ENCODE measurements at places on chromosomes 1 and 21.

- no peak for DNase-seq
These were observed 208.7 kb downstream of the FGGY start for GRCh38 chr1:59505596-59506028.

- no peak for DNase-seq
These were observed 19.5 kb upstream of the IGSF21 start for GRCh38 chr1:18088077-18088594.

DNA sequence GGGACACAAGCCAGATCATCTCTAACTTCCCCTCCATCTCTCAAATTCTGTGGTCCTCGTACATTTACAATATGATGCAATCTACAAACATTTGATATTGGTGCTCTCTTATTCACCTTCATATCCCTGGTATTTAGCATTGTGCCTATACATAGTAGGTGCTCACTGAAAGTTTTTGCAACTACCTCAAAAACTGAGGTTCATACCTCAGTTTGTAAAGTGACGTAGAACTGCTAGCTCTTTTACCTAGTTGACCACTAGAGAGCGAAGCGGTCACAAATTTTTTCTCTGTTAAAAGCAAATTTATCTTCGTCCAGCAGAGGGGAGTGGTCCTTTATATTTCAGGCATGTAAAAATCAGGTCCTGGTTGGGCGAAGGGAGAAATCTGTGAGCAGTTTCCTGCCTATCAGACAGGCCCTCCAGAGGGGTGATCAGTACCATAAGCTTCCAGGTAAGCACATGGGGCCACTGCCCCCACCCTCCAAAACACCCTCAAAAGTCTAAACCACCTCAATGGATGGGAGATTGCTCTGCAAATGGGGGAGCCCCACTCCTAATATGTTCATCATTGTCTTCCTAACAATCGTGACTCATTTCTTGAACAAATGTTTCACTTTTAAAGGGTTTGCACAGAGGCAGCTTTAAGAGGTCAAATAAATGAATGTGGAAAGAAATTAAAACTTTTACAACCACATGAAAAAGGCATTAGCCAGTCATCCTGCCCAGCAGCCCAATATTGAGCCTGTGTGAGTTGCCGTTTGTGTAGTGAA, 10.6 kb upstream of the HLCS start:
- DNase-seq, result peak; percentile 88

DNA sequence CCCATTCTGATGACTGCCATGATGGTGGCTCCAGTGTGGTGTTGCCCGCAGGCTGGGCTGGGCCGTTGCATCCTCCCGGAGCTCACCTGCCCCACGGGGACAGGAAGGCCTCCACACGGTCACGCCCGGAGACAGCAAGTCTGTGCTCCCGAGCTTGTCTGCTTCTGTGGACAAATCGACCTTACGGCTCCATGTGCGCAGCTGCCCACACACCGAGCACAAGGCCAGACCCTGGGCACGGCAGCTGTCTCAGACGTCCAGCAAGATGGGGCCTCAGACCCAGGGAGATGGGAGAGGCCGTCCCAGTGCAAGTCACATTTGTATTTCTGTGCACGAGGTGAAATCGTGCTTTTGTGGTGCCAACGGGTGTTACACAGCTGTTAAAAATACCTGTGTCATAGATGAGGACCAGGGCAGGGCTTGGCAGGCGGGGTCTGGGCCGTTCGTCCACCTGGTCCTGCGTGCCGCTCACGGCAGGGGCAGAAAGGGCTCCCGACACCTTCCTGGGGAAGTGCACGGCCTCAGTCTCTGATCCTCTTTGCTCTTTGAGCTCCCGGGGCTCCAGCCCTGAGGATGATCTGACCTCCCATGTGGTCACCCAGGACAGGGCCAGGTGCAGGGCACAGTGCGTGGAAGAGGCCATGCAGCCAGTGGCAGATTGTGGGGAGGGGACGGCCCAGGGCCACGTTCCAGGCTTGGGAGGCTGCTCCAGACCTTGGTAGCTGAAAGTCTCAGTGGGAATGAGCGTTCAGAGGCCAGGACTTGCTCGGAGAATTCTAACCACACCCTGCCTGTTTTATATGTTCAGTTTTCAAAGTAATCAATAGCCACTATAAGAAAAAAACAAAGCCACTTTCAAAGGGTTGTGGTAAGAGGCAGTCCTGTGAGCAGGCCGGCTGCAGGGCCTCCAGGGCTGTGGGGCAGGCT, 13.5 kb downstream of the COL6A1 start:
- no peak for DNase-seq

GRCh38 chr1:170853302-170853701, 82.0 kb upstream of the MROH9 start:
- no peak for DNase-seq

DNA sequence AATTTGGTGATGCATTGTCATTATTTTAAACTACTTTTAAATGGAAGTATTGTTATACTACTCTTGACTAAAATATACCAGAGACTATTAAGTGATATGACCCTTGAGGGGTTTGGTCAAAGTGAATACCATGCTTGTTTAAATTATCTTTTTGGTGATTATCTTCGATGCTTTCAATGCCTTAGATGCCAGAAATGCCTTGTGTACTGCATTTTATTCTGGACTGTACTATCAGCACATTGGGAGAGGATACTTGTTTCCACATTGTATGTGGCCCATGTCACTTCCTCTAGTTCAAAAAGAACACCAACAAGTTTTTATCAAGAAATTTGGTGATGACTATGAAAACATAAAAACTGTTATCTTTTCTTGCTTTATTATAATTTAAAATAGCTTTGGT, 16.3 kb downstream of the MAP3K7CL start:
- DNase-seq, result peak; percentile 10

DNA sequence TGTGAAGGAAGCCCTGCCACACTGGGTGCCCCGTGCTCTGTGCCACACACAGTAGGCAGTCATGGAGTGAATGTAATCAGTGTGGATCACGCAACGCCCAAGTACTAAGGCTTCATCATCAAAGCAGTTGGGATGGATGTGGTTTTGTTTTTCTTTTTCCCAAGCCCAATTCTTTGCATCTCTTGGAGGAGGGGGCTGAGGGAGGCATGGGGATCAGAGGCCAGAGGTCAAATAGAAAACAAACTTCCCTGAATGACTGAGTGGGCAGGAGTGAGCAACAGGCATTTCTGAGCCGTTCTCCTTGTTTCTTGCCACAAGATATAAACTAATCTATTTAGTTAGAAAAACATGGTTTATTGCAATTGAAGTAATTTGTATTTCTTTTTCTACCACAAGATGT, 85.3 kb downstream of the TRABD2B start:
- DNase-seq, result no peak

- DNase-seq, result no peak
These were observed 198.2 kb downstream of the LRRC7 start for GRCh38 chr1:69765951-69766350.

- no peak for DNase-seq
These were observed at the start of gene ERVH48-1 for GRCh38 chr21:42925114-42925926. Gene ERVH48-1, minus strand, starts transcription at chr21:42925630. Its CDS starts 6,624 bp downstream, at chr21:42919006.

- DNase-seq, result no peak
These were observed 84.4 kb upstream of the SYT6 start for GRCh38 chr1:114238053-114238452.

DNA sequence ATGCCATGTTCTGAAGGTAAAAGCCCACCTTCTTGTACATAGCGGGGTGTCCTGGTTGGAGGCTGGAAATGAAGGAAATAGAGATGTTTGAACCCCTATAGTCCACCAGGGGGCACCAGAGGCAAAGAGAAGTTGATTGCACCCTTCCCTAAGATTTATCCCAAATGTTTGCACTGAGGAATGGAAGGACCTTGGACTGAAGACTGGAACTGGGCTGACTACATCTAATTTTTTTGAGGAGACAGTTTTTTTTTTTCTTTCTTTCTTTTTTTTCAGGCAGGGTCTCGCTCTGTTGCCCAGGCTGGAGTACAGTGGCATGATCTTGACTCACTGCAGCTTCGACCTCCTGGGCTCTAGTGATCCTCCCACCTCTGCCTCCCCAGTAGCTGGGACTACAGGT, 55.3 kb upstream of the EIF4G3 start:
- peak; percentile 67 for DNase-seq

DNA sequence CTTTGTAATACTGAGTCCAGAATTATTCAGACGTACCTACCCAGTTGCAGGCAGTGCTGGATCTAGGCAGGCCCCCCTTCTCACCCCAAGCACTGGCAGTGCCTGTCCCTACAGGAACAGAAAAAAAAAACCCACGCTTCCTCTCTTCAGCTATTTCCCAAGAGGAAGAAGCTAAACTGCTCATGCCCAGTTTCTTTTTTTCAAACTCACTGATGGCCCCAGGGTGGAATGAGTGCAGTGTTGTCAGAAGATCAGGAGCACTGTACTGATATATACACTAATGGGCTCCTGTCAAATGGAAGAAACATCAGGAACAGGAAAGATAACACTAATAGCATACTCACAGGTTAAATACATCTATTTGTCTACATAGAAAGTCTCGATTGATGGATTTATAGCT, 28.2 kb upstream of the DOCK7 start:
- no peak for DNase-seq

- DNase-seq, result no peak
These were observed 65.9 kb upstream of the C1orf105 start for GRCh38 chr1:172354291-172355274.

GRCh38 chr1:210418863-210419650, 90.4 kb downstream of the HHAT start:
- no peak for DNase-seq

DNA sequence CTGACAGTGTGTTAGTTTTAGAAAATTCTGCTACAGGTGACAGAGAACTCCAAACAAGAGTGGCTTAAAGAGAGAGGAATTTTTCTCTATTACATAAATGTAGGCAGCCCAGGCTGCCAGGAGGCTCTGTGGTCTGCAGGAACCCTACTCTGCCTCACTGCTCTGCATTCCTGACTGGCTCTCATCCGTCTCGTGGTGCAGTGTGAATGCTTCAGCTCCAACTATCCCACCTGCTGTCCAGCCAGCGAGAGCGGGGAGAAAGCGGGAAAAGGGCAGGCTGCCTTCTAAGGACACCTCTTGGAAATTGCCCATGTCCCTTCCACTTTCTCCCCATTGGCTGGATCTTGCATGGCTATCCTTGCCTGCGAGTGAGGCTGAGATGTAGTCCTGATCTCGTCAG, 131.3 kb downstream of the PEX14 start:
- no peak for DNase-seq

DNA sequence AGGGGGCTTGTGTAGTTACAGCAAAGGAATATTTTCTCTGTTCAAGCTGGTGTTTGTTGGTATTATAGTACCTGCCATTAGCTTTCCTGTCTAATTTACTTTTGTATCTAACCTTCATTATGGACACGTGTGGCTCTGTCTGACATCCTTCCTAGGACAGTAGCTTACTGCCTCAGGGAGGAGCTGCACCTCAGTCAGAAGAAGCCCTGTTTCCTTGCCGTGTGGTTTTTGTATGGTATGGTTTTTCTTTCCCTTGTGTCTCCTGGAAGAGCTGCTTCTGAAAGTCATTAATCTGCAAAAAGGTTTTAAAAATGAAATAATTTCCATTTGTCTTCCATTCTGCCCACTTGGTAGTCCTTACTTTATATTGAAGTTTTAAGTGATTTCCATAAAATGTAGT, 17.4 kb upstream of the CRB1 start:
- DNase-seq, result no peak

GRCh38 chr1:223621312-223621734, 44.2 kb downstream of the CAPN8 start:
- no peak for DNase-seq

- no peak for DNase-seq
These were observed 111.7 kb downstream of the GLUL start for GRCh38 chr1:182279724-182280503.

GRCh38 chr1:229514578-229515275, 6.6 kb upstream of the NUP133 start:
- peak; percentile 67 for DNase-seq

- DNase-seq, result peak; percentile 9
These were observed 791 bp downstream of the USP24 start for GRCh38 chr1:55214212-55214933.

DNA sequence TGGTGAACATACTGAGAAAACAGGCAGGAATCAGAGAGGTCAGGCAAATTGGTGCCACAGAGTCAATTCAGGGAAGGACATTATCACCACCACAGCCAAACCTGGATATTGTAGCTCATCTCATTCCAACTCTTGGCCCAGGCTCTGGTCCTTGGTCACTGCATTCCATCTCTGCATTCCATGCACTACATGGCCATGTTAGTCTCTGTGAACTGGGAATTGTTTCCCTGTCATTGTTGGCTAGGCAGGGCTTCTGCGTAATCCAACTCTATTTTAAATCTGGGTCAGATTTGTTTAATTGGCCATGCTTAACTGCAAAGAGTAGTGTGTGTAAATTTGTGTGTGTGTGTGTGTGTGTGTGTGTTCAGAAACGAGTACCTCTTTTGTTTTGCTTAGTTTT, 837.6 kb upstream of the ADAMTS5 start:
- no peak for DNase-seq

DNA sequence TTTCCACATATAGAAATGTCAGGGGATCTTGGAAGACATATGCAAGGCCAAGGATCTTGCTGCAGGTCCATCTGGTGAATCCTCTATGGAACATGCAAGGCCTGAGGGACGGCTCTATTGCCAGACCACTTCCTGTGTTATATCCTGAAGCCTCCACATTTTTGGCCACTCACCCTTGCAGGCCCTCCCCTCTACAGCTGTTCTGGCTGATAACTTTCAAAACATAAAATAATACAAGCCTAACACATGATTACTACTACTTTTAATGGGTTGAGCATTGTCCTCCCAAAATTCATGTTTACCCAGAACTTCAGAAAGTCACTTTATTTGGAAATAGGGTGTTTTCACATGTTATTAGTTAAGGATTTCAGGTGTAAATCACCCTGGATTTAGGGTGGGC, 18.5 kb upstream of the LYPLAL1 start:
- DNase-seq, result no peak

DNA sequence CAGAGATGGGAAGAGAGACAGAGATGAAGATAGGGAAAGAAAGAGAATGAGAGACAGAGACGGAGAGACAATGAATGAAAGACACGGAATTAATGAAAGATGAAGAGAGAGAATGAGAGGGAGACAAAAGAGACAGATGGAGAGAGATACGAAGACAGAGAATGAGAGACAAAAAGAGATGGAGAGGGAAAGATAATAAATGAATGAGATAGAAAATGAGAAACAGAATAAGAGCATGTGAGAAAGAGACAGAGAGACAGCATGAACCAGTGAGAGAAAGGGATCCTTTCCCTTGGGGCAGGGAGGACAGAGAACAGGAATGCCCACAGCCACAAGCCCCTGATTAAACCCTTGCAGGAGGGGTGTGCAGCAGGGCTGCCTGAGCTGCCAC, 5.3 kb upstream of the WNT9A start:
- DNase-seq, result no peak

GRCh38 chr1:194535369-194535768, 1349.0 kb upstream of the B3GALT2 start:
- no peak for DNase-seq

Data from endothelial cell of umbilical vein (primary cell).